SK-MEL-5 (cell line): ENCODE measurements at places on chromosomes 16 and 17.
A peak's percentile ranks its signal among the peaks of the same experiment; 100 is the strongest.

- DNase-seq = no peak
Observed at GRCh38 chr16:29653471-29653870, 9.6 kb upstream of the SPN start.

GRCh38 chr17:28946239-28946638, 5.1 kb downstream of the PHF12 start:
- no peak for DNase-seq

DNA sequence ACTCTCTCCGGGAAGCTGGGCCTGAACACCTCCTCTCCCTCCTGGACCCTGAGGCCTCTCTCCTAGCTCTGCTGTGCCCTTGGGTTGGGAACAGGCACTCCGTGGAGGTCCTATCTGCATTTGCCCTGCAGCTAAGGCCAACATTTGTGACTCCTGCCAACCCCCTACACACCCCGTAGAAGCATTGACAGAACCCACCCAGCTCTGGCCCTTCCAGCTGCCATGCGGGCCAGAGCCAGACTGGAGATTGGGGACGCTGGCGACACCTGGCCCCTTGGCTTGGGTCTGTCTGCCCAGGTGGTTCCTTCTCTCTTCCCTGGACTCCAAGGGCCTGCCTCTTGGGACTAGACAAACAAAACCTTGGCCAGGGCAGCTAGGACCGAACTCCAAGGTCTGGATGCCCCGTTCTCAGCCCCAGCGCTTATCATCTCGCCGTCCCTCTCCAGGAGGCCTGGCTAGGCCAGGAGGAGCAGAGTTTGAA, 644 bp upstream of the RHBDF2 start:
- DNase-seq = no peak

GRCh38 chr17:62860962-62861873, 53.1 kb upstream of the MARCHF10 start:
- DNase-seq = no peak

GRCh38 chr16:87101903-87102302, 215.3 kb downstream of the C16orf95 start:
- peak; percentile 1 for DNase-seq

DNA sequence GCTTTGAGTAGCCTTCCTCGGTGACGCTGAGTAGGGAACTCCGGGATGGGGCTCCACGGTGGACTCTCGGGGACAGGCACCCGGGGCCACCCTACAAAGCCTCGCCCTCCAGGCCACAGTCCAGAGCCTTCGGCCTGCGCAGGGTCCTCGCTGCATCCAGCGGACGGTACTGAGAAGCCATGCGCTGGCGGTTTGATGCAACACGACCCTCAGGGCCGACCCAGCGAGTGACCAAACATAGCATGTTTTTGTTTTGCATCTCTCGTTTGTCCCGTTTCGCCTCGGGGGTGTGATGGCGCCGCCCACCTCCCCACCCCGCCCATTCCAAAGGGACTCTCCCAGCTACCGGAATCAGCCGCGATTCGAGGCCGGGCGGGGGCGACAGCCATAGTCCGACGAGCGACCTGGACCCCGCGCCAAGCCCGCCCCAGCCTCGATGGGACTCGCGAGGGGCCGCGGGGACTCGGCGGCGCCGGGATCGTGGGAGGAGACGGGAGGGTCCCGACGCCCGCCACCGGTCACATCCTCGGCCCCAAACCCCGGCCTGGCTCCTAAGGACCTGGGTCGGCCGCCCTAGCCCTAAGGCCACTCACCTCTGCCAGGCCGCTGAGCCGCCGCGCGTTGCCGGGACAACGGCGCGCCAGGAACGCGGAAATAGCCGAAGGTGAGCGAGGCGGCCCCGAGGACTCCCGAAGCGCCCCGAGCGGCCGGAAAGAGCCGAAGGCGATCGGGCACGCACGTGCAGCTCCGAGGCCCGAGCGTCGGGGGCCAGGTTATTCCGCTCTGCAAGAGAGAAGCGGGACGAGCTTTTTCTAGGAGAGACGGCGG, 1.6 kb downstream of the IFT140 start:
- peak; percentile 81 for DNase-seq

- peak; percentile 50 for DNase-seq
Observed at GRCh38 chr16:79599837-79600637, 500 bp downstream of the MAF start.

DNA sequence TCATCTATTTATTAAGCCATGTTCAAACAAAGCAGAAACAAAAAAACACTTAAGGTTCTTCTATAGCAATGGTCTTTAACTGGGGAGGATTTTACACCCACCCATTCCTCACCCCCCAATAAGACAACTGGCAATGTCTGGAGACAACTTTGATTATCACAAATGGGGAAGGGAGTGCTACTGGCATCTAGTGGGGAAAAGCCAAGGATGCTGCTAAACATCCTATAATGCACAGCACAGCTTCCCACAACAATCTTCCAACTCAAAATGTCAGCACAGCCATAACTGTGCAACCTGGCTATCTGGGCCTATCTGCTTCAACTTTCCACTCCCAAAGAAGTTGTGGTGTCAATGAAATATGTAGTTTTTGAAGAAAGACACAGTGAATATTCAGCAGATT, 1044.4 kb downstream of the CDH8 start:
- DNase-seq = peak; percentile 15

GRCh38 chr16:73022534-73022933, 25.4 kb downstream of the ZFHX3 start:
- no peak for DNase-seq

DNA sequence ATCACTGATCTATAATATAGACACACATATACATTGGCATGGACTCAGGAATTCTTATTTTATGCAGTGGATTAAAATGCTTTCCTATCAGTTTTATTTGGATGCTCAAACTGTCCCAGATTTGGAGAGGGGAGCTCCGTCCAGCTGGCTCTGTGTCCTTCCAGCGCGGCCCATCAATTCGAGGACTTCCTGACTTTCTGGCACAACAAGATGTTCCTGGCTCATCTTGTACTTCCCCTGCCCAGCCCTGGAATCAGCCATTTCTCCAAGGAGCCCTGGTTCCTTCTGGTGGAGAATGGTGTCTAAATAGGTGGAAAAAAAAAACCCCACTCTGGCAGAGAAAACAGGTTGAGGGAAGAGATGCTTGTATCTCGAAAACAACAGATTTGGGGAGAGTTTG, 94.5 kb downstream of the CRISPLD2 start:
- DNase-seq = no peak

DNA sequence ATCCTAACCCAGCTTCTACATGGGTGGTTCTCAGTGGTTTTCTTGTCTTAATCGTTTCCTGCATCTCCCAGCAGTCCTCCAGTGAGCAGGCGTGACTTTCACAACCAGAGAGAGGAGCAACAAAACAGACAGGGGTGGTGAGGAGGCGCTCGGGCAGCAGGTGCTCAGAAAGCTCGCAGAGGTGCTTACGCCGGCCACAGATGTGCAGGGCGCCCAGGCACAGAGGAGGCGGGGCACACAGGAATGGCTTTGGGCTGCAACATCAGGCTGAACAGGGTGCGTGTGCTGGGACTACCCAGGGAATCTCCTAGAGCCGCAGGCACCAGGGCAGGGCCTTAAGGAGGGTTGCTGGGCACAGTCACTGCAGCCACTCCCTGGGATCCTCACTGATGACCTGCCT, 32.6 kb downstream of the KLHDC4 start:
- DNase-seq = no peak

- DNase-seq = no peak
Observed at GRCh38 chr17:73924114-73924908, 279.2 kb upstream of the RPL38 start.

DNA sequence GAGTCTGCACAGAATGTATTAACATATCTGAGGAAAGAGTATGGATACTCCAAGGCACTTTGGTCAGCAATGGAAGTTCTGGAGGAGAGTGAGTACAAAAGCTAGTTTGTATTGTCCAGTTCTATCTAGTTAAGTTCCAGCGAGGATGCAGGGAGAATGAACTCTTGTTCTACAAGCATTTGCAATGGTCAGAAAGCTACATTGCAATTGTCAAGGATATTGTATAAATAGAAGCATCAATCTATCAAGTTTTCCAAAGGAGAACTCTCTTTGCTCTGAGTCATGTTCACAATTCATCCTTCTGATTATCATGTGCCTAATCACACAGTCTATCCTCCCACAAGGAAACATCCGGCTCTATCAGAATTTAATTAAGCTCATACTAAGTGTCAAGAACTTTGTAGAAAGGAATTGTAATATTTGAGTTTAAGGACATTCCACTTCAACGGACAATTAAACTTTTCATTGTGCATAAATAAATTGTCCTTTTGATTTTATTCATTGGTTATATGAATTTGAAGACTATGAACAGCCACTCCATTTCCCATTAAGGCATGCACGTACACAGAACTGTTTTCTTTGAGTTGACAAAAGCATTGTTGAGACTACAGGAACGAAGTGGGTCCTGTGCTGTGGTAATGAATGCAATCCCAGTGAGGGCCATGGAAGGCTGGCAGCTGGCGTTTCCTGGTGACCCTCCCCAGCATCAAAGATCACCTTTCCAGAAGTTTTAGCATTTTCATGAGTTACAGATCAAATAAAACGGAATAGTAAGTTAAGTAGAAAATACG, 973.5 kb upstream of the GOT2 start:
- peak; percentile 82 for DNase-seq

GRCh38 chr17:58172369-58173071, 5.7 kb downstream of the OR4D2 start:
- peak; percentile 84 for DNase-seq

DNA sequence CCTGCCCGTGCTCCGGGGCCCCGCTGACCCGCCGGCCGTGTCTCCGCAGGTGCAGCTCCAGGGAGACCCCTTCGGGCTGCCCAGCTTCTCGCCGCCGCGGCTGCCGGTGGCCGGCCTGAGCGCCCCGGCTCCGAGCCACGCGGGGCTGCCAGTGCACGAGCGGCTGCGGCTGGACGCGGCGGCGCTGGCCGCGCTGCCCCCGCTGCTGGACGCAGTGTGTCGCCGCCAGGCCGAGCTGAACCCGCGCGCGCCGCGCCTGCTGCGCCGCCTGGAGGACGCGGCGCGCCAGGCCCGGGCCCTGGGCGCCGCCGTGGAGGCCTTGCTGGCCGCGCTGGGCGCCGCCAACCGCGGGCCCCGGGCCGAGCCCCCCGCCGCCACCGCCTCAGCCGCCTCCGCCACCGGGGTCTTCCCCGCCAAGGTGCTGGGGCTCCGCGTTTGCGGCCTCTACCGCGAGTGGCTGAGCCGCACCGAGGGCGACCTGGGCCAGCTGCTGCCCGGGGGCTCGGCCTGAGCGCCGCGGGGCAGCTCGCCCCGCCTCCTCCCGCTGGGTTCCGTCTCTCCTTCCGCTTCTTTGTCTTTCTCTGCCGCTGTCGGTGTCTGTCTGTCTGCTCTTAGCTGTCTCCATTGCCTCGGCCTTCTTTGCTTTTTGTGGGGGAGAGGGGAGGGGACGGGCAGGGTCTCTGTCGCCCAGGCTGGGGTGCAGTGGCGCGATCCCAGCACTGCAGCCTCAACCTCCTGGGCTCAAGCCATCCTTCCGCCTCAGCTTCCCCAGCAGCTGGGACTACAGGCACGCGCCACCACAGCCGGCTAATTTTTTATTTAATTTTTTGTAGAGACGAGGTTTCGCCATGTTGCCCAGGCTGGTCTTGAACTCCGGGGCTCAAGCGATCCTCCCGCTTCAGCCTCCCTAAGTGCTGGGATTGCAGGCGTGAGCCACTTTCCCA, 5.9 kb downstream of the CTF1 start:
- DNase-seq = peak; percentile 50

GRCh38 chr16:48501516-48502377, 108.2 kb downstream of the N4BP1 start:
- DNase-seq = no peak

GRCh38 chr16:73020409-73020884, 27.5 kb downstream of the ZFHX3 start:
- peak; percentile 86 for DNase-seq

DNA sequence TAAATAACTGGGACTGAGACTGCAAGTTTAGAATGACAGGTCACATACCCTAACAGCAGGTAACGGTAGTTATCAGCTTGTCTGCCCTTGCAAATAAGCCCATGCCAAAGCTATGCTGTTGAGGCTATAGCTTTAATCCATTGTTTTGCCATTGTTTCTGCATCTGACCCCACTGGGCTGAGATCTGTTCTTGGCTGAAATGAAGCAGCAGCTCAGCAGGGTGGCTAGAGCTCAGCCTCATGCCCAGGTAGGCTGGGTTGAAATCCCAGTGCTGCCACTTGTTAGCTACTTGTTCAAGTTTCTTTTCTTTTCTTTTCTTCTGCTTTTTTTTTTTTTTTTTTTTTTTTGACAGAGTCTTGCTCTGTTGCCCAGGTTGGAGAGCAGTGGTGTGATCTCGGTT, 40.1 kb downstream of the NKD1 start:
- no peak for DNase-seq

GRCh38 chr17:5226940-5227878, 7.5 kb downstream of the SCIMP start:
- DNase-seq = no peak

GRCh38 chr17:82428546-82428945, 10.2 kb upstream of the OGFOD3 start:
- no peak for DNase-seq

- DNase-seq = no peak
Observed at GRCh38 chr17:63735691-63736090, 5.9 kb downstream of the STRADA start.

DNA sequence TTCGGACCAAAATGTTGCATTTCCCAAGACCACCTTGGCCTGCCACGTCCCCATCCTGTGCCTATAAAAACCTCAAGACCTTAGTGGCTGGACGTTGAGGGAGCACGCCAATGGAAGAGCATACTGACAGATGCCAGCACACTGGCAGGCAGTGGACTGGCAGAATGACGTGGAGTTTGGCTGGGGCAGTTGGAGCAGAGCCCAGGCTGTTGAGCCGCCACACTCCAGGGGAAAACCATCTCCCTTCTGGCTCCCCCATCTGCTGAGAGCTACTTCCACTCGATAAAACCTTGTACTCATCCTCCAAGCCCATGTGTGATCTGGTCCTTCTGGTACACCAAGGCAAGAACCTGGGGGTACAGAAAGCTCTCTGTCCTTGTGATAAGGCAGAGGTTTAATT, 494.1 kb downstream of the CDH11 start:
- no peak for DNase-seq

GRCh38 chr17:14004927-14005620, 64.2 kb upstream of the COX10 start:
- DNase-seq = no peak

- DNase-seq = no peak
Observed at GRCh38 chr17:38709104-38709820, 4.2 kb downstream of the MLLT6 start.

- no peak for DNase-seq
Observed at GRCh38 chr16:67226295-67226803, 581 bp upstream of the TMEM208 start.

DNA sequence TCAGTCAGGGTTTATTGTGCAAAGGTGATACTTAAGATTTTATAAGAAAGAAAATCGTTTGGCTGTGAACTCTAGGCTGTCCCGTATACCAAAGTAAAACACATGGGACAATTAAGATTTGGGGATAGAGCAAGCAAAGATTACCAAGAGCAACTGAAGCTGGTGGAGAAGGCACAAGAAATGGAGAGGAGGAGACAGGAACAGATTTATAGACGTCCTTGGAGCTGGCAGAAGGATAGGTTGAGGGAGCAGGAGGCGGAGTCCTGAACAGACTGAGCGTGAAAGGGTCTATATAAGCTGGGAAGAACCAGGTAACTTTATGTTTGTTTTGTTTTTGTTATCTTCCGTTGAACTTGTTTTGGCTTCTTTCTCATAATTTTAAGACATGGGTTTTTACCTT, 3.8 kb downstream of the TNRC6C start:
- no peak for DNase-seq

GRCh38 chr17:68346448-68346847, 55.2 kb downstream of the ARSG start:
- DNase-seq = no peak

GRCh38 chr17:71919186-71919585, 201.6 kb upstream of the SOX9 start:
- no peak for DNase-seq
